Colonic mucosa (tissue), 4 donors: ENCODE measurements at places on chromosomes 13 and 19. TPM values are rescaled to one million over a fixed set of nuclear protein-coding genes. Genes with fewer than 3 reads are reported as not detected.
A peak's percentile ranks its signal among the peaks of the same experiment; 100 is the strongest.

The DAZAP1 gene
- total RNA-seq = 92.9 TPM

DNA sequence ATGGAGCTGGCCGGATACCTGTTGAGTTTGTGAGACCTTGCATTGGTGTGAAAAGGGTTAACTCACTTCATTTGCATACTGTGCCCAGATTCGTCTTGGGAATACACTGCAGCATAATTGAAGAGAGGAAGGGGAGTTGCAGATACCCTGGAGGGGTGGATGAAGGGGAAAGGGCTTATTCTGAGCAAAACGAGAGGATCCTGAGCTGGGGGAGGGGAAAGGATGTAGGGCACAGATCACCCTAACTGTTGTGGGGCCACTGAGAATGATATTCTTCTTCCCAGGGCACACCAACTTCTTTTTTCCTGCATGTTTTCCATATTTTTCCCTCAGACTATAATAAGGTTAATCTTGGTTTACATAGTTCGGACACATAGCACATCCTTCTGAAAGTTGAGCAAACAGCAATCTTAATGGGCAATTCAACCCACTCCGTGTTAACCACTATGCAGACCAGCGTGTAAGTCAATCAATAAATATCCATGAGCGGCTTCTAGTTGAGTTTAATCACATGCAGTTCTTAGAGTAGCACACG, 11.7 kb upstream of the PTPRS start:
- H3K4me1 ChIP-seq = no peaks in the 10 kb centered on the region
- DNase-seq = no peak
- H3K27me3 ChIP-seq = no peaks in the 10 kb centered on the region
- H3K27ac ChIP-seq = no peak overlapping the region
- H3K4me3 ChIP-seq = no peak overlapping the region
- H3K36me3 ChIP-seq = no peaks in the 10 kb centered on the region

DNA sequence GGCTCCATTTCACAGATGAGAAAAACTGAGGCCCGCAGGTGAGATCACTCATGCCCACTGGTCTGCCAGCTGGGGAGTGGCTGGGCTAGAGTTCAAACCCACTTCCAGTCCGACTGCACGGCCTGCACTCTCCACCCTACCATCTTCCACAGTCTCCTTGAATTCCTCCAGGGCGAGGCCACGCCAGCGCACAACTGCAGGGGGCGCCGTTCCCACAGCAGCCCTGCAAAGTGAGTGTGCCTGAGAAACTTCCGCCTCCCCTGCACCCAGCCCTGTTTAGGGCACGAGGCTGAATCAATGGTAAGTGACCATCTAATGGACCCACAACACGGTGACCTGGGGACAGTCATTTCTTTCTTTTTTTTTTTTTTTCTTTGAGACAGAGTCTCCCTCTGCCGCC, 829 bp upstream of the ATCAY start:
- no peak overlapping the region for H3K4me3 ChIP-seq
- no peaks in the 10 kb centered on the region for H3K36me3 ChIP-seq
- no peaks in the 10 kb centered on the region for H3K4me1 ChIP-seq

DNA sequence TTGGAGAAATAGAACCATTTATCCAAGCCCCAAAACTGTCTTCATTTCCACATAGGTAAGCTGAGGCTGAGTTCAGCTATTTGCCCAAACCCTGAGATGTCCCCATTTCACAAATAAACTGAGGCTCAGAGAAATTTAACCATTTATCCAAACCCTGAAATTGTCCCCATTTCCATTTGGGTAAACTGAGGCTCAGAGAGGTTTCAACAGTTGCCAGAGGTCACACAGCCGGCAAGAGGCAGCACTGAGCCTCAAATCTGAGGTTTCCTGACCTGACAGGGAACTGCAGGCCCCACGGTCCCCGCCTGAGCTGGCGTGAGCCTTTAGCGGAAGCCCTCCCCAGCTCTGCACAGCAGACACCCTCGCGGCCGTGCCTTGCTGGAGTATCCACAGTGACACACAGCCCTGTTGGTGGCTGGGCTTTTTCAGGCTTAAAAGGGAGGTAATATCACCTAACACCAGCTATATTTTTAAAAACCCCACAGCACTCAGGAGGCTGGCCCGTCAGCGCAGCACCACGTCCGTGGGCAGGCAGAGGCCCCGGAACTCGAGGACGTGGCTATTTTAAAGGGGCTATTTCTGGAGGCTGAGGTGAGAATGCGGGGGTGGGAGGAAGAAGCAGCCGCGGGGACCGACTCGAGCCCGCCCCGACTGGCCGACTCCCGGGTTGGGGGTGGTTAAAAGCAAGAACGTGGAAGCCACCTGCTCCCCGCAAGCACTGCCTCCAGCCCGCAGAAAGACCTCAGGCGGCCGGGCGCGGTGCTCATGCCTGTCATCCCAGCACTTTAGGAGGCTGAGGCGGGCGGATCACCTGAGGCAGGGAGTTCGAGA, 18.5 kb downstream of the PTPRS start:
- DNase-seq = peak; percentile 18
- H3K27ac ChIP-seq = no peak overlapping the region
- no peak overlapping the region for H3K4me3 ChIP-seq
- no peaks in the 10 kb centered on the region for H3K4me1 ChIP-seq
